ENCODE measurements at places on chromosomes 13 and 19.

GRCh38 chr19:39406656-39407409 is at the start of gene ZFP36:
ZFP36 (plus strand) TSS chr19:39406847; CDS start chr19:39406905, 58 bp downstream.
- peak; percentile 84 for DNase-seq

DNA sequence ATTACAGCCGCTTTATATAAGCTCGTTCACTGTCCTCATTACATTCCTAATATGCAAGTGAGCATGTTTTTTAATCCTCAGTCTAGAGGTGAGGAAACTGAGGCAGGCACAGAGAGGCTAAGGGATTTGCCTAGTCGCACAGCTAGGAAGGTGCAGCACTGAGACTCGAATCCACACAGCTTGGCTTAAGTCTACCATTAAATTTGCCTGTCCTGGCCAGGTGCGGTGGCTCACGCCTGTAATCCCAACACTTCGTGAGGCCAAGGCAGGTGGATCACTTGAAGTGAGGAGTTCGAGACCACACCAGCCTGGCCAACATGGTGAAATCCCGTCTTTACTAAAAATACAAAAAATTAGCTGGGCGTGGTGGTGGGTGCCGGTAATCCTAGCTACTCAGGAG is 8.0 kb downstream of the RPS16 start:
- no peak for DNase-seq

GRCh38 chr13:91133941-91134802 is 213.3 kb upstream of the MIR17HG start:
- DNase-seq: peak; percentile 77

DNA sequence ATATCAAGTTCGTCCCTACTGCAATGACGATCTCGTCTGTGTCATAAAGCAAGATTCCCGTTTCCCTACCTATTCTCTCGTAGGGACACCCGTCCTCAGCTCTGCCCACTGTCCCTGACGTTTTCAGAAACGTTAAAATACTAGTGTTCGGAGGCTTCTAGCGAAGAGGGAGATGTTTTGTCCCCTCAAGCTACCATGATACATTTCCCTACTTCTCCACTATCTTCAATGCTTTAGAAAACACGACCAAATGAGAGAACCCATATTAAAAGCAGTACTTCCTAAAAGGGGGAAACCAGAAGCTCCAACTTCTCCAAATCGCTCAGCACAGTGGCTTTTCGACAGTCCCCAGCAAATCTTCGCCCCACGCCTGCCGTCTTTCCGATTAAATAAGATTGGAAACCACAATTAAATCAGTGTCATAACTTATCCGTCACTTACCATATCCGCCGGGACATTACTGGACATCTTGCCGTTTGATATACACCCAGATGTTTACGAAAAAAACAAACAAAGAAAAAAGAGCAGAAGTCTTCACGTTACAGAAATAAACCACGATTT is 1.3 kb downstream of the UBL3 start:
- no peak for DNase-seq

DNA sequence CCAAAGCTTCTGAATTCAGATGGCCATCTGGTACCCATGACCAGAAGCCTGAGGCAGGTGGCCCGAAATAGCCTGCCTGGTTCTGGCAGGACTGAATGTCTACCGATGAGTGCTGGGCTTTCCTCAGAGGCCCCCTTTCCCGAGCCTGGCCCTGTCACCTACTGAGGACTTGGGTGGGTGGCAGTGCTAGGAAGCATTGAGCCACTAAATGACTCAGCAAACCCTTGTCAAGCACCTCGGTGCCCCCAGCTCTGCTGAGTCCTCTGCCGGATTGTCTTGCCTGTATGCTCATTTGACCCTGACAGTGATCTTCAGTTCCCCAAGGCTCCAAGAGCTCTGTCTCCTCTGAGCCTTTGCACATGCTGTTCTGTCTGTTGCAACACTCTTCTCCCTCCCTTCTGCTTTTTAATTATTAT is 17.9 kb downstream of the PPP1R37 start:
- DNase-seq: no peak

DNA sequence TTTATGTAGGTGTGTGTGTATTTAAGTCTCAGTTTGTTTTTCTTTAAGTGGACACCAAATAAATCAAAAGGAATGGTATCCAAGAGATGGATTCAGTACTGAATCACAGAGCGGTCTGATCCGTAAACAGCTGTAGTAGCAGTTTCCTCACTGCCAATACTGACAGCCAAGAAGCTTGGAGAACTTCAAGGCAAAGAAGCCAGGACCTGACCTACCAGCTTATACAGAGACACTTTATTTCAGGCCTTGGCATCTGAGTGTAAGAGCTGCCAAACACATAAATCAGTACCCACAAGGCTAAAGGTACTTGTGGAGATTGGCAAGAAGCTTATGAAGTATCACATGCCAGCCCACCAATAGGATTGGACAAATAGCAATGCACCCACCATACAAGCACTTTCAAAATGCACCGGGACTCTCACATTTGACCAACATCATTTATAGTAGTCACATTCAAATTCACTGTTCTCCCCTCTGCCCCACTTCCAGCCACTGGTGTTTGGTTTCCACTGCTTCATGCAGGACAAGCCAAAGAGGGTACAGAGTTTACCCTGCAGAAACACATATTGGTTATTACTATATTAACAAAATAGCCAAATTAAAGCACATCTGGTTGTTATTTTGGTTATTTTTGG is 357.9 kb downstream of the KLF12 start:
- DNase-seq: no peak

- DNase-seq: no peak
Measured at GRCh38 chr13:83730674-83731073, 151.6 kb downstream of the SLITRK1 start.

- peak; percentile 6 for DNase-seq
Measured at GRCh38 chr13:80618781-80619180, 277.9 kb upstream of the SPRY2 start.

DNA sequence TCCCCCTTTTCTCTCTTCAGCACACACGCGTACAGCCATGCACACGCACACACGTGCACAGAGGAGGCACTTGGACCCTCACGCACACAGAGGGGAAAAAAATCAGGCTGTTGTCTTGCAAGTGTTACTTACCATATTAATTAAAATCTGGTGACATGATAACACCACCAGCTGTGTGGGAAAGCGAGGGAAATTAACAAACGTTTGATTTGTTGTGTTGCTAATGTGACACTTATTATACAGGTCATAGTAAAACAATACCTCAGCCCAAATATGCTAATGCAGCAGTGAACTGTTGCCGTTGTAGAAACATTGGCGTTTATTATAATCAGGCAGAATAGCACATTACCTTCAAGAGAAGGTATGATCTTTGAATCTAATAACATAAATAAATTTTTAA is 211.7 kb downstream of the TEX29 start:
- no peak for DNase-seq

GRCh38 chr19:17468302-17469091 is 1.8 kb upstream of the SLC27A1 start:
- no peak for DNase-seq

DNA sequence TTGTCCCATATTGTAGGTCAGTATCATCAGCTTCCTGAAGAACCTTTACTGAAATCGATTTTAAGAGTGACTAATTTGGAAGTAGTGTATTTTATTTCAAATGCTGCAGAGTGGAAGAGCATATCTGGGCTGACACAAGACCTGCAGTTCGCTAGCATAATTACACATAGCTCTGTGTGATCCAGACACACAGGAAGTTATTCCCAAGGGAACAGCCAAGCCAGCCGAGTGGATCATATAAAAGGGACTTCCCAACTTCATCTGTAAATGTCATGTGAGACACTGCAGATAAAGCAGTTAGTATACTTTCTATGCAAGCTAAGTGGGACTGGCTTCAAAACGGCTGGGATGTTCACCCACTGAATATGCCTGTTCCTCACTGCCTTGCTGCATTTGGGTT is 760.4 kb downstream of the SLITRK1 start:
- peak; percentile 9 for DNase-seq

Measured in fibroblast of skin of scalp (primary cell).